ENCODE measurements at places on chromosomes 12 and 14.

GRCh38 chr12:128387811-128388422, 120.9 kb downstream of the TMEM132C start:
- DNase-seq, result no peak

DNA sequence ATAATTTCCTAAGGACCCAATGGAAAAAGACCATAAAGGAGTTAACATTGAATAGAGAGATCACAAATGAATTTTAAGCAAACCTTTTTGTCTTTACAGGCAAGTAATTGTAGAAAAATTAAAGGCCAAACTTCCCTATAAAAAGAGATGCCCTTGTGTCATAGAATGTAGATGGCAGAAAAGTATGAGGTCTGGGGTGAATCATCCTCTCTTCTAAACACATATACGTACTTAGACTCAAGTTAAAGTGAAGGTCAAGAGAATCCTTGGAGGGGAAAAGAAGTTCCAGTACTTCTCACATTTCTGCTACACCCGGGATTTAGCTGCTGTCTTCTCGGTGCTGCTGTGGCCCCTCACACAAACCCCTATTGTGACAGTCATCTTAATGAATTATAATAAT, 116.2 kb upstream of the ARID2 start:
- no peak for DNase-seq

DNA sequence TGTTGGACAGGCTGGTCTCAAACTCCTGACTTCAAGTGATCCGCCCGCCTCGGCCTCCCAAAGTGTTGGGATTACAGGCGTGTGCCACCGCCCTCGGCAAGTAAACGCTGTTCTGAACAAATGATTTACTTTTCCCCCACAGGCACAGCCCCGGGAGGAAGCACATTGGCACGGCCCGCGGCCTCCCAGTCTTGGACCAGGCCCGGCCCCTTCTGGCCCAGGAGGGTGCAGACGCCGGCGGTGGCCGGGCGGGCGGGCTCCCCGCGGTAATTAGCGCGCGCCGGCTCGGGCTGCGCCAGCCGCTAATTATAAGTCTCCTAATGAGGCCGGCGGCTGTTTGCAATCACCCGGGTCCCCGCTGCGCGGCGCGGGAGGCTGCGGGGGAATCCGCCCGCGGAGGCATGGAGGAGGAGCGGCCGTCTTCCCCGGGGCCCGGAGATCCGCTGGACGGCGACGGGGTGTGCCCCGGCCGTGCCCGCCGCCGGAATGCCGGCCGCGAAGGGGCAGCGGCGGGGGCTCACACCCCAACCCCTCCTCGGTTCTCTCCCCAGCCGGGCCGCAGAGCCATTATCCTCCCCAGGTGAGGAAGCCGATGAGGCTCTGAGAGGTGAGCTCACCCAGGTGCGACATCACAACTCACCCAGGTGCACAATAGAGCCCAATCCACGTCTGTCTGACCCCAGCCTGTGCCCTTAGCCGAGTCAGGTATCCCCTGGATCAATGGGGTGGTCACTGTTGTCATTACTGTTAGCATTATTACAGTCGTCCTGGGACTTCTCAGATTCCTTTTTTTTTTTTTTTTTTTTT, 3.3 kb upstream of the POP5 start:
- no peak for DNase-seq

- DNase-seq, result no peak
Measured at GRCh38 chr12:5798242-5799015, 146.6 kb downstream of the ANO2 start.

GRCh38 chr14:70407621-70408020, 9.3 kb downstream of the SYNJ2BP start:
- DNase-seq, result no peak

- DNase-seq, result no peak
Measured at GRCh38 chr12:13472690-13473089, 276.2 kb downstream of the EMP1 start.

- DNase-seq, result no peak
Measured at GRCh38 chr12:45379261-45379660, 163.4 kb downstream of the ANO6 start.

GRCh38 chr12:71950404-71950803, 11.8 kb downstream of the TPH2 start:
- DNase-seq, result no peak

DNA sequence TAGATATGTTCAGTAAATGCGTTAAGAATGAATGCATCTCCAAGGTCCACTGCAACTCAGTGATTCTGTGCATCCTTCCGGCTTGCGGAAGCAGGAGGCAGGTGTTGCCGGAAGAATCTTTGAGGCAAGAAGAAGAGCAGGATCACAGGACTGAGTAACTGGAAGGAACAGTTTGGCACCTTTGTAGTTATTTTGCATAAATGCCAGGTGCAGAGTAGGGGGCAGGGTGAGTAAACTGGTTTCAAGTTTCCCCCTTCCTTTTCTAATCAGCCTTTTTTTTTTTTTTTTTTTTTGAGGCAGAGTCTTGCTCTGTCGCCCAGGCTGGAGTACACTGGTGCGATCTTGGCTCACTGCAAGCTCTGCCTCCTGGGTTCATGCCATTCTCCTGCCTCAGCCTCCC, 22.3 kb downstream of the DYRK4 start:
- DNase-seq, result no peak

DNA sequence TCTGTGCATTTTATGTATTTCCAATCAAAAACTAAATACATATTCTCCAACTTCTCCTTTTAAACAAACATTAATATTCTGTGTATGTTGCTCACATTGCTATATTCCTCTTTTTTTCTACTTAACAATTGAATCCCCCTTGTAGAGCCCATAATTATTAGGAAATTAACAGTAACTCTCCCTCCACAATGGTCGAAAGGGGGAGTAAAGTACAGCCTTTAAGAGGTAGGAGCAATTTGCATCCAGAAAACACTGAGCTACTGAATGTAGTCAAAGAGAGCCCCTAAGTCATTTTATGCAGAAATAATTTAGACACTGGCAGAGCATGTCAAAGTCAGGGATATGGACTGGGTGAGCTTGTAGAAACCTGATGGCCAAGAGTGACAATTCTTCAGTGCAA, 57.2 kb upstream of the SCN8A start:
- DNase-seq, result no peak

GRCh38 chr12:1937481-1938224, 19.2 kb upstream of the CACNA2D4 start:
- no peak for DNase-seq

GRCh38 chr14:97385727-97386126, 588.5 kb downstream of the VRK1 start:
- DNase-seq, result no peak

DNA sequence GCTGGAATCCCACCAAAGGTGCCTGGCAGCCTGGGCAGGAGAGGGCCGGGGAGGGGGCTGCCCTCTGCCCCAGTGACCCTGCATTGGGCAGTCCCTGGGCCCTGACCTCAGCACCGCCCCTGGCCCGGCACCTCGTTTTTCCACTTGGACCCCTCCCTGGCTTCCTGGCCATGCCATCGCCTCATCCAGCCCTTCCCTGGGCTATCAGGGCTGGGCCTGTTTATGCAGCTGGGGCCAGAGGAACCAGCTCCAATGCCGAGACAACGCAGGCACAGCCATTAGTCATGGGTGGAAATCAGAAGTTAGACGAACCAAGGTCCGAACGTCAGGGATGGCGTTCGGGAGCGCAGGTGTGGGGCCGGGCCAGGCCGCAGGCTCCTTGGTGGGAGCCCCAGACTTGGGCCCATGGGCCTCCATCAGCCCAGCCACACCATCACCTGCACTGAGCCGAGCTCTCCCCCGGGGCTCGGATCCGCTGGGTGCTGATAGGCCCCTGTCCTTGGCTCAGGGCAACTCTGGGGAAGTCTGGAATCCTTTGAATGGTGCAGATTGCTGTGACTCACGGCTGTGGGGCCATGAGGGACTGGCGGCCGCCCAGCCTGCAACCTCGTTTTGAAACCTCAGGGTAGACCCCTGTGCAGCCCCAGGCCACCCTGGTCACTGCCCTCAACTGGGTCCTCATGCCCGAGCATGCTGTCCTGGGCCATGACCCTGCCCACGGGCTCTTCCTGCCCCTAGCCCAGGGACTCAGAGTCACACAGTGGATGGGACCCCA, 169.4 kb downstream of the KIF26A start:
- DNase-seq, result no peak

DNA sequence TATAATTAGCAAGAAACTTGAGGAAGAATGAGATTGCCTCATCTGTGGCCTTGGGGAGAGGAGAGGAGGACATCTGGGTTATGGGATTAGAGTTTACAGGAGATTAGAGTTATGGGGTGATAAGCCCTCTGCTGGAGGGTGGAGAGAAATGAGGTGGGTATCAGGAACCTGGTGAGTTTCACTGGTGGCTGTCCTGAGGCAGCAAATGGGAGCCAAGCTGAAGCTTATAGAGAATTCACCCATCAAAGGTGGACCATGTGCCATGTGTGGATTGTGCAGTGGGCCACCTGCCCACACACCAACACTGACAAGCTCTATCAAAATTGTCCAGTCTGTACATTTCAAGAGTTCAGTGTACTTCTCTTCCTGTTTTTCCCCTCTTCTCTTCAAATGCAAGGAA, 135.3 kb downstream of the AEBP2 start:
- no peak for DNase-seq

GRCh38 chr14:92675976-92676375, 72.5 kb downstream of the LGMN start:
- no peak for DNase-seq

- DNase-seq, result no peak
Measured at GRCh38 chr12:24554612-24555295, 394.1 kb downstream of the BCAT1 start.

- DNase-seq, result no peak
Measured at GRCh38 chr14:65517635-65518542, 105.4 kb downstream of the FUT8 start.

GRCh38 chr14:71267007-71267513, 359.8 kb downstream of the PCNX1 start:
- DNase-seq, result no peak

DNA sequence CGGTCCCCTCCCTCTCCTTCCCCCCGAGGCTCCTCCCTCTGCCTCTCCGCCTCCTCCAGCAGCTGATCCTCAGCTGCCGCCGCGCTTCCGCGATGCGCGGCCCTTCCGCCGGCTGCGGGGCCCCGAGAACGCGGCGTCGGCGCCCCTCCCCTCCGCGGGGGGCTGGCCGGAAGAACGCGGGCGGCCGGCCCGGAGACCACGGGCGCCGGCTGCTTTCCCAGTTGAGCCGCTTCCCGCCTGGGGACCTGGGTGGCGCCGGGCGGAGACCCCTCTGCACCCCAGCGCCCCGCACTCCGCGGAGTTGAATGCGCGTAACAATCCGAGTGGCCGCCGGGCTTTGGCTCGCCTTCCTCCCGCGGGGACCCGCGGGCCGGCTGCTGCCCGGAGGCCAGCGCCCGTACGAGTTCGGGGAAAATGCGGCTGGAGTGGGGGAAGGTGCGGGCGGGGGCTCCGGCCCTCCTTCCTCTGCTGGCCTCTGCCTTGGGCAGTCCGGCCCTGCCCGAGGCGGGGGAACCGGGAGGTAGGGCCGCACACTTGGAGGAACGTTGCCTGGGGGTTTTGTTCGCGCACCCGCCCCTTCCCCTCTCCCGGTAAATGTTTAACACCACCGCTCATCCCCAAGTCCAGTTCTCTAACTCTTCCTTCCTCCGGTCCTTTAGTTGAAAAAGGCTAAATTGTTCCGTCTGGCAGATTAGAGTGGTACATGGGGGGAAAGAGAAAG, 393 bp upstream of the DCAF5 start:
- DNase-seq, result no peak

DNA sequence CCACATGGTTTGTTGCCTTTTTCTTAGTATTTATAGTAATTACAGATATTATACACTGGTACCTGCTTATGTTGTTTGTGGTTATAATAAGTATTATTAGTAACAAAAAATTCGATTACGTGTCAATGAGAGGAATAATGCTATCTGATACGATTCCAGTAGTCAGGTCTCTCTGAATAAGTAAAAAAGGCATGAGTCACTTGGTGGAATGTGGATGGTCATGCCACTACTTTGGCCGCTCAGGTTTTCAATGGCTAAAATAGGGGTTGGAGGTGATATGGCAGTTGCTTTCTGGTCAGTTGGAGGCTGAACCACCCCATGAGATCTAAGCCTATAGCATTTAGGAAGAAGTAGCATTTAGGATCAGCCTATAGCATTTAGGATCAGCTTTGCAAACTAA, 255.9 kb downstream of the NPAS3 start:
- DNase-seq, result no peak

DNA sequence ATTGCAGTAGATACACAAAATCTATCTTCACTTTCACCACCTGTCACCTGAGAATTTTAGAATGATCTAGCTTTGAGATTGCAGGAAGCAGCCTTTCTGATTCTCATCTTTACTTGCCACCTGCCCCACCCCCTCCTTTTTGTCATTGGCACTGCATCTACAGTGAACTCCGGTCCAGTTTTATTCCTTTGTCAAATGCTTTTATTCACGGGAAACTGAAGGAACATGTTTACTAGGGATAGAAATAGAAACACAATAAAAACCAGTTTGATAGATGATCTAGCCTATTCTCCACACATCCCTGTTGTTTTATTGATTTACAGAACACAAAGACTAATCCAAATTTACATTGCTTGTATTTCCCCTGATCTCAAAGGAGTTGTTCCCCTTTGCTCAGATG, 471.7 kb upstream of the STXBP6 start:
- DNase-seq, result no peak

GRCh38 chr14:73757381-73757780, 43.2 kb upstream of the PNMA1 start:
- DNase-seq, result no peak

GRCh38 chr12:115257791-115258190, 573.8 kb upstream of the TBX3 start:
- DNase-seq, result no peak

DNA sequence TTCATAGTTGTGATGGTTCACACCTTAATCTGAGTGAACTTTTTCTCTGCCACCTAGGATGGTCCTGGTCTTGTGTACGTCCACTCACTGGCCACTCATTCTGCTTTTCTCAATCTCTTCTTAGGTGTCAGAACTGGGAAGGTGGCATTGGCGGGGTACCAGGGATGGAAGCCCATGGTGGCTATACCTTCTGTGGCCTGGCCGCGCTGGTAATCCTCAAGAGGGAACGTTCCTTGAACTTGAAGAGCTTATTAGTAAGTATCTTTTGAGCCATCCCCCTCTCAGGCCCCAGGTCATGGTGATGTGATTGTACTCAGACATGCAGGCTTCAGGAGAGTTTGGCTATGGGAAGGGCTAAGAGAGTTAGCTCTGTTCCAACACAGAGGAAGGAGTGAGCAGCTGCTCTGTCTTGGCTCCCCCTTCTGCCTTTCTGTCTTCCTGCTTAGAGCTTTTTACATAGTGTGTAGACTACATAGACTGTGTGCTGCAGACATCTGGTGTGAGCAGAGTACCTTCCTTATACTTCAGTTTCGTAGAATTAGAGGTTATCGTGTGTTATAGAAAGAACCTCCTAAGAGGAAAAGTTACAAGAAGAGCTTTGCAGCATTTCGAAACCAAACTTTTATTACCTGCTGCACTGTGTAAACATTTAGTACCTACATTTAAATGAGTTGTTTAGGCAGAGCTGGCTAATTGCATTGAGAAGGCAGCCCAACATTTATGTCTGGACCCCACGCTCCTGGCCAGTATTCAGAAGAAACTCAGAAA, 54.2 kb downstream of the FNTB start:
- no peak for DNase-seq

DNA sequence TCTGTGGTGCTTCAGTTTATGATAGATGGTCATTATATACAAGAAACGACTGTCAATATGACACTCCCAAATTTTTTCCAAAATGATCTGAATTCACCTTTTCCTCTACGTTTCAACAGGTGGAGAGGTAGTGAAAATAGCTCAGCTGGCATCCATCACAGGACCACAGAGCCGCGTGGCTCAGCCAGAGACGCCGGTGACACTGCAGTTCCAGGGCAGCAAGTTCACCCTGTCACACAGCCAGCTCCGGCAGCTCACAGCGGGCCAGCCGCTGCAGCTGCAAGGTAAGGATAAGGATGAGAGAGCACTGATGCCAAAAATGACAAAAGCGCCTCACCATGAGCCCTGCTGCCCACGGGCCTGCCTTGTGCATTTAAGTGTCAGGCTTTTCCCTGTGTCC, 73.9 kb downstream of the EP400 start:
- no peak for DNase-seq
